ENCODE measurements at places on chromosomes 1 and 21.

DNA sequence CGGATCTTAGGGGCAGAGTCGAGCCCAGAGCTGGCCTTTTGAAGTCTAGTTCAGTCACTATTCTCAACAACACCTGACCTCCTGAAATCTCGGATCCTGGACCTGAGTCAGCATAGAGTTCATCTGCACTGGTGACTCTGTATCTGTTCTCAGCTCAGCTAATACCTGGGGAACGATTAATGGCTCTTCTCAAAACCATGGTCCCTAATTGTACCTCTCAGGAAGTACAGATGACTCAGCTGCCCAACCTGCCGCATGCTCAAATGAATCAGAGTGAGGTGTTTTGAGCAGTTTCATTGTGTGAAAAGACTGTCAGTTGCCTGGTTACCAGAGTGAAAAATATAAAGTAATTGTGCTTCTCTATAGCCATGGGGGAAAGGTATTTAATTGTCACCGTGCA, 89.2 kb downstream of the SLC35F3 start:
- DNase-seq: no peak

- DNase-seq: no peak
Measured at GRCh38 chr1:65832296-65832695, 39.6 kb downstream of the PDE4B start.

DNA sequence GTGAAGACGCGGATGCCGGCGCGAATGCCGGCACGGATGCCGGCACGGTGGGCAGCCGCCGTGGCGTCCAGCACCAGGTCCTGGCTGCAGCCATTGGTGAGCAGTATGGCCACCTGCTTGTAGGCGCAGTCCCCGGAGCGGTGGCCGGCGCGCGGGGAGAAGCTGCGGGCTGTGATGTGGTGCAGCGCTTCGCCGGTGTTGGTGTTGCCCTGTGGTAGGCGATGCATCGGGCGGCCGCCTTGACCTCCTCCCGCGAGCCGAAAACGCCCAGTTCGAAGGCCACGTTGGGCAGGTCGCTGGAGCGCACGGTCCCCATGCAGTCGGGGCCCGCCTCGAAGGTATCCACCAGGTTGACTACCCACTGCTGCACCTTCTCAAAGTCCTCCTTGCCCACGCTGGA, 120.2 kb downstream of the NR5A2 start:
- no peak for DNase-seq

GRCh38 chr1:105483436-105483835, 1573.0 kb upstream of the PRMT6 start:
- no peak for DNase-seq

DNA sequence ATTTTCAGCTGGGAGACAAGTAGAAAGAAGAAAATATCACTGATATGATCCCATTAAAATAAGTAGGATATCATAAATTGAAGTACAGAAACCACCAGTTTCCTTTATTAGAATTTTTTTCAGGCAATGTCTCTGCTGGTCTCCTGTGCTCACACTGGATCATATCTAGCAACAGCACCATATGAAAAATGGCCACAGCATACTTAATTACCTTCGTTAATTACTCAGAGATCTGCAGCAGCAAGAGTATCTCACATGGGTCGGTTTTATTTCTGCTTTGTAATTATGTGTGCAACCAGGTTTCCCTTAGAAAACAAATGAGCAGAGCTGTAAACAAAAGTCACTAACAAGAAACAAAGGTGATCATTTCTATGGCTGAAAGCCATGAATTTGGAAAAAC, 287.9 kb downstream of the LRRIQ3 start:
- no peak for DNase-seq

DNA sequence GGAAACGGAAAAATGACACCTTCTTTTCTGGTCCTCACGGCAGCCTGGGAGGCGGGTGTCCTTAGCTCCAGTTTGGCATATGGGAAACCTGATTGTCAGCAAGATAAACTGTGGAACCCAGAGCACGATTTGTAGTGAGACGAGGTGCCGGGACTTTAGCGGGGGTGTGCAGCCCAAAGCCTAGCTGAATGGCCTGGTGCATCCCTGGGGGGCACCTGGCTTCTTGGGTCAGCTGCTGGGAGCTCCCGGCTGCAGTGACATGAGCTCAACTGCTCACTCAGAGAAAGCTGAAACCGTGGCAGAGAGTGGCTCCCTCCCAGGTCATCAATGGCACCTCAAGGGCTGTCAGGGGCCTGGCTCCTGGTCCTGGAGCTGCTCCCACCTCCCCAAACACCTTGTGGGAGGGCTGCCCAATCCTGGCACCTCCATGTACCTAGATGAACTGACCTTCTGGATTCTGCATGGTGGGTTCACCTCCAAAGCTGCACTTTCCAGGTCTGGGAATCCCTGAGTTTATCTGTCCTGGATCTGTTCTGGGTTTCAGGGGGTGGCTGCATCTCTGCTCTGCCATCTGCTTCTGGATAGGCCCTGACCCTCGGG, 260.5 kb downstream of the MATN1 start:
- DNase-seq: no peak

DNA sequence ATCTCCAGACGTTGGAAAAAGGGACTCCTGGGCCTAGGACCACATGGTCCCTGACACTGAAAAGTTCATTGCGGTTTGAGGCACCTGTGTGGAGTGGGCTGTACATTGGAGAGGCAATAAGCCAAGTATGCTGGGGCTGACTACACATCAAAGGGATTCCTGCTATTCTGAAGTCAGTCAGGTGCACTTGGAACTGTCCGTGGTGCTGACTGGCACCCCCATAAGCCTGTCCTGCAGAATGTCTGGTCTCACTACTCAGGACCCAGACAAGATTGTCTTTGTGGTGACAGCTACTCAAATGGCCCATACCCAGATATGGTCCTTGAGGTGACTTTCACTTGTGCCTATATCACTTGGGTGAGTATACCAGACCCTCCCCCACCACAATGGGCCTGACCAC, 150.6 kb downstream of the RWDD3 start:
- no peak for DNase-seq

DNA sequence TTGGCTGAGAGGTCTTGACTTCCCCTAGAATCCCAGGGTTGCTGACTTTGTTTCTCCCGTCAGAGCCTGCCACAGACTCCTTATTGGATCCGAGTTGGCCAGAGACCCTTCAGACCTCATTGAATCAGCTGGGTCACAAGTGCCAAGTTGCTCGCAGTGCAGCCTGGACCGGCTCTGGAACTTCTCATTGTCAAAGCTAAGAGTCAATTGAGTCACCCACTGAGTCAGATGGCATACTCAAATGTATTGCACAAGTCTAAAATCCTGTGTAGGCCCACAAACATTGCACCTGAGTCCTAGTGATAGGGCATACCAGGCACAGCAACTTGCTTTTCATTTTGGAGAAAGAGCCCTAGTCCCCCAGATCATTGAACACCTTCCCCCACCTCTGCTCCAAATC, 20.4 kb upstream of the SCAF4 start:
- no peak for DNase-seq

DNA sequence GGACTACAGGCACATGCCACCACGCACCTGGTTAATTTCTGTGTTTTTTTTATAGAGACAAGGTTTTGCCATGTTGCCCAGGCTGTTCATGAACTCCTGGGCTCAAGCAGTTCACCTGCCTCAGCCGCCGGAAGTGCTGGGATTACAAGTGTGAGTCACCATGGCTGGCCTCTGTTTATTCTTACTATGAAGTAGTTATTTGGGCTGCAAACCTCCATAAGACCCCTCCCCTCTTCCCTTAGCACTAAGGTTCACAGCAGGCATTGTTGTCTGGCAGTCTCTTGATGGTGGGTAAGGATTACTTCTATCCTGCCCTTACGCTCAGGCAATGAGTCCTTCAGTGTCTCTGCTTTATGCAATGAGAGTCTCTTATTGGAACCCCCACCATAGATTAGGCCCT, 51.8 kb downstream of the ANGPTL1 start:
- DNase-seq: no peak

DNA sequence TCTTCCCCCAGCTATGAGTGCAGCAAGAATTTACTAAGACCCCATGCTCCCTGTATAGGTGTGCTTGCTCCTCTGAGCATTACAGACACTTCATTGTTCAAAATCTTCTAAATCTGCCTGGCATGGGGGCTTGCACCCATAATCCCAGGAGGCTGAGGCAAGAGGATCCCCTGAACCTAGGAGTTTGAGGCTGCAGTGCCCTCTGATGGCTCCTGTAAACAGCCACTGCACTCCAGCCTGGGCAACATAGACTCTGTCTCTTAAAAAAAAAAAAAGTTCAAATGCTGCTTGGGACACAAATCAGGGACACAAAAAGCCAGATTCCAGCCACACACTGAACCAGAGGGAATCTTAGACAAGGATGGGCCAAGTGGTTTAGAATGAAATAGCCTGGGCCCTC, 3.4 kb upstream of the ACOT7 start:
- DNase-seq: no peak

DNA sequence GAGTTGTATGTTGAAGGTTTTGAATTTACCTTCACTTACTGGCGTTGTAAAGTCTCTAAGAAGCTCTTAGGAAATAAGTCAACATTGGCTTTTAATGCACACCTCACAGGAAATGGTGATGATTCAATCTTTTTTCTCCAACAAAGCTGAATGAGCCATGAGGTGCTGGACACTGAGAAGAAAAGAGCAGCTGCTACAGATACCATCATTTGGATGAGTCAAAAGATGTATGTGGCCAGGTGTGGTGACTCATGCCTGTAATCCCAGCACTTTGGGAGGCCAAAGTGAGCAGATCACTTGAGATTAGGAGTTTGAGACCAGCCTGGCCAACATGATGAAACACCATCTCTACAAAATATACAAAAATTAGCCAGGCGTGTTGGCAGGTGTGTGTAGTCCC, 3.3 kb upstream of the IL23R start:
- no peak for DNase-seq

GRCh38 chr21:34022627-34023335, 50.6 kb upstream of the MRPS6 start:
- no peak for DNase-seq

DNA sequence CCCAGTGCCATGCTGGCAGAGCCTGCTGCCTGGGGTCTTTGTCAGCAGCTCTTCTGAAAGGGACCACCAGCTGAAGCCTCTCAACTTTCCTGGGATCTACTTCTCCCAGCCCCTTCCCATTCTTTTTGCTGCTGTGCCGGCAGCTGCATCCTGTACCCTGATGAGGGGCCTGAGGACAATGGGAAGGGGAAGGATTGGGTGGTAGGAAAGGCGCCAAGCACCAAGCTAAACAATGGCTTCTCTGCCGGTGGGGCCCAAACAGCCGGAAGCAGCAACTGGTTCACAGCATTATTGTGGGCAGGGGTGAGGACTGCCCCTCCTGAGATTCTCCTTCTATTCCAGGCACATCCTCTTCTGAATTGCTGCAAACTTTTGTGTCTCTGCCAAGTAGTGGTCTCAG, 5.0 kb upstream of the EFCAB14 start:
- DNase-seq: no peak

DNA sequence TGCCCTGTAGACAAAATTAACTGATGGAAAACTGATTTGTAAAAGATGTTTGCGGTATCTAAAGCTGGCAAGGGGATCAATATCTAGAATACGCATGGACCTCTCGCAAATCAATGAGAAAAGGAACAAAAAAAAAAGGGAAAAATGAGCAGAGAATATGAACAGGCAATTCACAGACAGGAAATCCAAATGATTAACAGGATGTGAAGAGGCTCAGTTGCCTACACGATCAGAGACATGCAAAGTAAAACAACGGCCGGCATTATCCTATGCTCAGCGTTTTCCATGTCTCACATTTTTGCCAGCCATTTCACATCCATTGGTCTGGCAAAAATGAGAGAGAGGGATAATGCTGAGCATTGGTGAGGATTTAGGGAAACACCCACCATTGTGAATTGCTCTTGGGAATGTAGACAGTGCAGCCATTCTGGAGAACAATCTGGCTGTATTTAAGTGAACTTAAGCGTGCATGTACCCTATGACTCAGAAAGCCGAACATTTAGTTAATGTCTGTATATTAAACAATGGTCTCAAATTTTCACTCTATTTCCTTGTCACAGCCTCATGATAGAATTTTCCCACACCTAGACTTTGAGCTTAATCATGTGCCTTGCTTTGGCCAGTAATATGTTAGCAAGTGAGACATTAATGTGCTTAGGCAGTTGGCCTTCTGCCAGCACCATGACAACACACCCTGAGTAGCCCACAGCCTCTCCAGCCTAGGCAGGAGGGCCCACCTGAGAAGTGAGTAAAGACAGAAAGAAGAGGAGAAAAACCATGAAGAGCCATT, 61.0 kb upstream of the NBPF3 start:
- DNase-seq: no peak

- DNase-seq: no peak
Measured at GRCh38 chr1:55427606-55428005, 212.4 kb upstream of the USP24 start.

- DNase-seq: no peak
Measured at GRCh38 chr1:58013237-58013636, 533.3 kb downstream of the OMA1 start.

GRCh38 chr1:71695821-71696220, 586.5 kb downstream of the NEGR1 start:
- DNase-seq: no peak

- DNase-seq: no peak
Measured at GRCh38 chr1:219581766-219582165, 31.1 kb downstream of the ZC3H11B start.

- DNase-seq: no peak
Measured at GRCh38 chr1:26581287-26581651, 51.7 kb downstream of the RPS6KA1 start.

DNA sequence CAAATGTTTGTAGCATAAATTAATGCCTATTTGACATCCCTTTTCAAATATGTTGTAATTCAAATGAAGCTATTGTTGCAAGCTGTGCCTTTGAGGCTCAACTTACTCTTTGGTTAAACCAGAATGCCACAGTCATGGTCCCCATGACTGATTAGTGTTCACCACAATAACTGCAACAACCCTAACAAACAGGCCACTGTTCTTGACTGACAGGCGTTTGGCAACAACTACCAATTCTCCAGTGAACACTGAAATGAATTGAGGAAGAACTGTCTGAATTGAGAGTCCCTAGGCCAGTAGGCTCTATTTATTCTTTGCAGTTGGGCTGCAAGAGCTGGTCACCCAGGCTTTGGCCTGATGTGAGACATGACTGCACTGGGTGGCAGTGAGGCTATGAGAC, 6.6 kb upstream of the TMEM167B start:
- no peak for DNase-seq

DNA sequence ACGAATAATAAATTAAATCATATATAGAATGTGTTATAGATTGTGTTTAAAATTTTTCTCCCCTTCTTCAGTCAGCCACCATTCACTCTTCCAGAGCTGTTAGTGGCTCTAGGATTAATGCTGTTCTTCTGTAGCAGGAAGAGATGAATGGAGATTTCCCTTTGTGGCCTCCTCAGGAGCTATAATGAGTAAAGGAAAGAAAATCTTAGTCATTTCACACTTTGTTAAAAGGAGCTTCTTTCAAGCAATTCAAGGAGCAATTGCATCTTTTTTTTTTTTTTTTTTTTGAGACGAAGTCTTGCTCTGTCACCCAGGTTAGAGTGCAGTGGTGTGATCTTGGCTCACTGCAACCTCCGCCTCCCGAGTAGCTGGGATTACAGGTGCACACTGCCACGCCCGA, 23.7 kb upstream of the TMCO2 start:
- no peak for DNase-seq

DNA sequence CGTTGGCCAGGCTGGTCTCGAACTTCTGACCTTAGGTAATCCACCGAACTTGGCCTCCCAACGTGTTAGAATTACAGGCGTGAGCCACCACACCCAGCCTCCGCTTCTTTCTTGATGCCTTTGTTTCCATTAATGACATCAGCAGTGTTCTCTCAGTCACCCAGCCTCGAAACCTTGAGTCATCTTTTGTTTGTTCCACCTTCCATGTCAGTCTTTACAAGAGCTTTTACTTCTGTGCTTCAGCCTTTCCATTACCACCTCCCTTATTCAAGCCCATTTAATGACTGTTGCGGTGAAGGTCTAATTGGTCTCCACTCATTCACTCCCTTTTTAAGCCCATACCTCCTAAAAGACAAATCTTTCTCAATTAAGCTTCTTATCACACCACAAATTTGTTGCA, 146.6 kb upstream of the ADGRL2 start:
- DNase-seq: no peak

Measured in stimulated activated CD4-positive, alpha-beta T cell treated with anti-CD3 and anti-CD28 coated beads, Interleukin-1b, Interleukin-23, amount 100 ng/mL, for 4 hours (primary cell).